Vagina (tissue), 2 donors: ENCODE measurements at places on chromosomes 4 and X. TPM values are rescaled to one million over a fixed set of nuclear protein-coding genes. Genes with fewer than 3 reads are reported as not detected.

The CNOT6L gene
- total RNA-seq: 22.1 TPM

The PDLIM5 gene
- 137 TPM for total RNA-seq

The DOK7 gene
- 4.7 TPM for total RNA-seq

The SRD5A3 gene
- 25.5 TPM for total RNA-seq

The MAGEC3 gene
- not detected for total RNA-seq

The SYP gene
- total RNA-seq: 11.0 TPM

The AMBN gene
- not detected for total RNA-seq

The BANK1 gene
- 1.5 TPM for total RNA-seq

The MAGEB6B gene
- not detected for total RNA-seq

DNA sequence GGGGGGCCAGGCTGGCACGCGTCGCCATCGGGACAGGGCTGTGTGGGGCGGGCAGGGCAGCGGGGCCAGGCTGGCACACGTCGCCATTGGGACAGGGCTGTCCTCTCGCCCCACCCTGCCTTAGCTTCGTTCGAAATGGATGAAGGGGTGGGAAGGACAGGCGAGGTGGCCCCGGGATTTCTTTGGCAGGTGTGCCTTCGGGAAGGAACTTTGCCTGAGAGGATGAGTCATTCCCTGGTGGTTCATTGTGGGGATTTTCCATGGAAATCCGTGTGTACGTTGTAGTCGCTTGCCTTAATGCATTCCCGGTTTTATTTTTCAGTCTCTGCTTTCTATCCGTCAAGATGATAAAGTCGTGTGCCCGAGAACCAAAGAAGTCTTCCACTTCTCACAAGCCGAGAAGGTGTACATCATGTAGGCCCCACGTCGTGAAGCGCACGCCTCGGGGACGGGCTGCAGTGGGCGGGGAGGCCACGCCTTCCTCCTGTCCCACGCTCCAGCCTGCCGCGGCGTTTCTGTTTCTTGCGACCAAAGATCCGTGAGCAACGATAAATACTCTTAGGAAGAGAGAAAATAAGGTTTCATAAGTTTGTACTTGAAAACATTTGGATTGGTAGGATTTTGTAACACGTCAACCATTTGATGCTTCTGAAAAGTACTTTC lies 8.1 kb upstream of the UVSSA start:
- DNase-seq: no peak
- no peak overlapping the region for H3K4me3 ChIP-seq
- no peaks in the 10 kb centered on the region for H3K27me3 ChIP-seq
- no peaks in the 10 kb centered on the region for H3K4me1 ChIP-seq

DNA sequence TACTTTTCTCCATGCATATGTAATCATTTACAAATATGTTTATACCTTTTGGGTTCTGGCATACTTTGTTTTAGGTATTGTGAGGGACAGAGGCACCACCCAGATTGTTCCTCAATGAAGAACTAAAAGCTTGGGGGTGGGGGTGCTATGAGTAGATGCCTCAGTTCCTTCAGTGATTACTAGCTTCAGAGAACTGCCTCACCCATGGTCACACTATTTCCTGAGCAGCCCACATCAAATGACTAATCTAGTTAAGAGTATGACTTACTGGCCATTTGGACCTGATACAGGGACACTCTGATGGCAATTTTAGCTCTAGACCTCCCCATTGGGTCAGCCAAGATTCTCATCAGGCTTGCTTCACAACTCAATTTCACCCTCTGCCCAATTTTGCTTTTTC lies 22.2 kb upstream of the CXXC4 start:
- no peaks in the 10 kb centered on the region for H3K27me3 ChIP-seq
- H3K36me3 ChIP-seq: no peaks in the 10 kb centered on the region
- no peak for DNase-seq
- H3K4me3 ChIP-seq: no peak overlapping the region
- no peak overlapping the region for H3K27ac ChIP-seq
- no peaks in the 10 kb centered on the region for H3K4me1 ChIP-seq

DNA sequence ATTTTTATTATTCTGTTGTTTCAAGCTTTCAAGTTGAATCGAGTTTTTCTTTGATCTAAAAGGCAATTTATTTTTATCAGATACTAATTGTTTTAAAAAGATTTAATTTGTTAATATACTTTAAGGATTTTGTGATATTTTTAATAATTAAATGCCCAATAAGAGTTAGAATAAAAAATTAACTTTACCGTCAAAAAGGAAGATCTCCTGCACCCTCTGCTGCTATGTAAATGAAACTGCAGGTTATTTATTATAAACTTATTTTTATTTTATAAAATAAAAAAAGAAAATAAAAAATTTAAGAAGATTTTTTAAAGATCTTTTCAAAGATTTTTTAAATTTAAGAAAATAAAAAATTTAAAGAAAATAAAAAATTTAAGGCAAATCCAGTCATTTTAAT lies 166.1 kb downstream of the CCSER1 start:
- no peak for DNase-seq
- H3K36me3 ChIP-seq: no peaks in the 10 kb centered on the region
- no peak overlapping the region for H3K4me3 ChIP-seq
- H3K4me1 ChIP-seq: no peaks in the 10 kb centered on the region

DNA sequence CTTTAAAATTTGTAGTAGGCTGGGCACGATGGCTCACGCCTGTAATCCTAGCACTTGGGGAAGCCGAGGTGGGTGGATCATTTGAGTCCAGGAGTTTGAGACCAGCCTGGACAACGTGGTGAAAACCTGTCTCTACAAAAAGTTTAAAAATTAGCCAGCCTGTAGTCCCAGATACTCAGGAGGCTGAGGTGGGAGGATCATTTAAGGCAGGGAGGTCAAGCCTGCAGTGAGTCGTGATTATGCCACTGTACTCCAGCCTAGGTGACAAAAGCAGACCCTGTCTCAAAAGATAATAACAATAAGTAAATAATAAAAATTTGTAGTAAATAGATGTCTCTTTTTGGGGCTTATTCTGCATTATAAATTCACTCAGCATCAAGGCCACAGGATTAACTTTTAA lies 118.5 kb downstream of the IRF2 start:
- no peak for DNase-seq
- peaks cover 21% of the 10 kb centered on the region for H3K4me1 ChIP-seq
- H3K36me3 ChIP-seq: no peaks in the 10 kb centered on the region
- H3K4me3 ChIP-seq: no peak overlapping the region
- H3K27me3 ChIP-seq: no peaks in the 10 kb centered on the region
- H3K27ac ChIP-seq: peak overlapping the region; percentile 21

- no peaks in the 10 kb centered on the region for H3K27me3 ChIP-seq
- no peaks in the 10 kb centered on the region for H3K36me3 ChIP-seq
- no peak overlapping the region for H3K27ac ChIP-seq
- no peak overlapping the region for H3K4me3 ChIP-seq
- DNase-seq: no peak
Observed at GRCh38 chr4:29459926-29460325, 1260.2 kb upstream of the PCDH7 start.

- no peaks in the 10 kb centered on the region for H3K27me3 ChIP-seq
- H3K27ac ChIP-seq: no peak overlapping the region
- no peaks in the 10 kb centered on the region for H3K36me3 ChIP-seq
- no peak overlapping the region for H3K4me3 ChIP-seq
Observed at GRCh38 chrX:126167560-126167959, 1.5 kb upstream of the DCAF12L2 start.

- no peaks in the 10 kb centered on the region for H3K27me3 ChIP-seq
- DNase-seq: no peak
- no peaks in the 10 kb centered on the region for H3K4me1 ChIP-seq
- H3K4me3 ChIP-seq: no peak overlapping the region
- H3K27ac ChIP-seq: no peak overlapping the region
- H3K36me3 ChIP-seq: no peaks in the 10 kb centered on the region
Observed at GRCh38 chr4:105061136-105061696, 85.5 kb upstream of the TET2 start.

DNA sequence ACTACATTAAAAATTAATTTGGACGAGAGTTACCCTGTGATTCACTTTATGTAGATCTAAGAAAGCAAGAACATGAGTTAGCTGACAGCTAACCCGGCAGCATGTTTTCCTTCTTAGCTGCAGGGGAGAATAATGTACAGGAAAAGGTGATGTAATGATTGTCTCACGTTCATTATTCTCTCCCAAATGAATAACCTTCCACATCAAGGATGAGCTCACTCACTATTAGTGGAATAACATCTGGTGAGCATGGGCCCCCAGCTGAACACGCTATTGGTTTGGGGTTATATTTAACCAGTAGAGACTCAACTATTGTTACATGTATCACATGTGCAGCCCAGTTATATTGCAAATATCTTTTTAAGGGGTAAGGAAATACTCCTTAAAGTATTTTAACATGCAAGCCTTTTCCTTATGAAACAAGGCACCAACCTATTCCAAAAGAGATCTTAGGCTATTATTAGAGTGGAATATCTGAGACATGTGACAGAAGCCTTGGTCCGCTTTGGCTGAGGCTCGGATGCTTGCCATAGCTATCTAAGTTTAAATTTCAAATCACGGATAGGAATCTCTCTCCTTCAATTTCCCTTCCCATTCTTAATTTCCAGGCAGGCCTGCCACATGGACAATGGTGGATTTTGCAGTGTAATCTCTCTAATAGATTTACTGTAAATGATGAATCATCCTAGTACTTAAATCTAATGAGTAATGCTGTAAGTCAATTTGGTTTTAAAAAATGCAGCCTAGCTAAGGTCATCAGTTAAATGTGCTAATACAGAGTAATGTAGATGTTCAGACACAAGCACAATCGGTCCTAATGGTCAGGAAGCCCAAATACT lies 99.0 kb upstream of the OTUD4 start:
- H3K27ac ChIP-seq: no peak overlapping the region
- H3K36me3 ChIP-seq: no peaks in the 10 kb centered on the region
- peaks cover 12% of the 10 kb centered on the region for H3K4me1 ChIP-seq
- H3K4me3 ChIP-seq: no peak overlapping the region
- no peaks in the 10 kb centered on the region for H3K27me3 ChIP-seq

GRCh38 chrX:29143756-29144155 lies 556.5 kb downstream of the IL1RAPL1 start:
- no peak overlapping the region for H3K27ac ChIP-seq
- DNase-seq: no peak
- H3K27me3 ChIP-seq: no peaks in the 10 kb centered on the region
- H3K4me1 ChIP-seq: no peaks in the 10 kb centered on the region

- no peak overlapping the region for H3K27ac ChIP-seq
- no peaks in the 10 kb centered on the region for H3K4me1 ChIP-seq
- no peaks in the 10 kb centered on the region for H3K36me3 ChIP-seq
- no peak for DNase-seq
- H3K4me3 ChIP-seq: no peak overlapping the region
Observed at GRCh38 chrX:40074080-40074958, 23.4 kb downstream of the BCOR start.

GRCh38 chrX:112545051-112545450 lies 134.7 kb downstream of the LHFPL1 start:
- no peaks in the 10 kb centered on the region for H3K36me3 ChIP-seq
- H3K4me3 ChIP-seq: no peak overlapping the region
- no peaks in the 10 kb centered on the region for H3K4me1 ChIP-seq
- no peaks in the 10 kb centered on the region for H3K27me3 ChIP-seq

DNA sequence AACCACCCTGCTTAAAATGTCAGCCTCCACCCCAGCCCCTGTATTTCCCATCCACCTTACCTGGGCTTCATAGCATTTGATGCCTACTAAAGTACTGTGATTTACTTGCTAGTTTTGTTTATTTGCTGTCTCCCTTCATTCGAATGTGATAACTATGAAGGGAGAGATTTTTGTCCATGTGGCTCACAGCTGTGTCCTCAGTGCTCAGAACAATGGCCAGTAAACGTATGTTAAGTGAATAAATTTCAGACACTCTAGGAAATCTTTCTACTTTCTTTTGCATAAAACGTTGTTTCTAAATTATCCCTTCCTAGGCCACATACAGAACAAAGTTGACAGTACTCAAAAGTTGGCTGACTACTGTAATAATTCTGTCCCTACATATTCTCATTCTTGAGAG lies 114.7 kb upstream of the OTUD4 start:
- H3K27ac ChIP-seq: no peak overlapping the region
- DNase-seq: no peak
- no peak overlapping the region for H3K4me3 ChIP-seq

- no peak overlapping the region for H3K4me3 ChIP-seq
- H3K27me3 ChIP-seq: no peaks in the 10 kb centered on the region
- no peak overlapping the region for H3K27ac ChIP-seq
- H3K36me3 ChIP-seq: no peaks in the 10 kb centered on the region
- no peak for DNase-seq
Observed at GRCh38 chr4:30610361-30610760, 109.8 kb upstream of the PCDH7 start.

- no peak overlapping the region for H3K27ac ChIP-seq
- no peak for DNase-seq
- H3K27me3 ChIP-seq: no peaks in the 10 kb centered on the region
- H3K4me1 ChIP-seq: peaks cover 4% of the 10 kb centered on the region
Observed at GRCh38 chrX:19616959-19617358, 101.7 kb upstream of the MAP3K15 start.

DNA sequence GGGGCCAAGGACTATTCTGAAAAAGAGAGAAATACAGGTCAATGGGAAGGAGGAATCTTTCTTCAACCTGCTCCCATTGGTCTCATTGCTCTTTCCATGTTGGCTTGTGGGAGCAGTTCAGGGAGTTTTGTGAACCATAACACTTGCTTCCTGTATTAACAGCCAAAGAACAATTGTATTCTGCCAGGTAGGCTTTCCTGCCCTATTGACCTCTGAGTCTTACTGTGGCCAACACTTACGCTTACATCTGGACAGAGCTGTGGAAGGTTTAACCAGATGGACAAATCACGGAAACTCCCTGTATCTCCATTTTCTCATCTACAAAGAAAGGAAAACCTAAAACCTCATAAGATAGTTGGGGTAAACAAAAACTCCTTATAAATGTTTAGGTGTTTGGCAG lies 30.7 kb downstream of the MID1IP1 start:
- H3K4me3 ChIP-seq: no peak overlapping the region
- H3K27ac ChIP-seq: no peak overlapping the region
- no peak for DNase-seq
- no peaks in the 10 kb centered on the region for H3K4me1 ChIP-seq
- no peaks in the 10 kb centered on the region for H3K36me3 ChIP-seq

DNA sequence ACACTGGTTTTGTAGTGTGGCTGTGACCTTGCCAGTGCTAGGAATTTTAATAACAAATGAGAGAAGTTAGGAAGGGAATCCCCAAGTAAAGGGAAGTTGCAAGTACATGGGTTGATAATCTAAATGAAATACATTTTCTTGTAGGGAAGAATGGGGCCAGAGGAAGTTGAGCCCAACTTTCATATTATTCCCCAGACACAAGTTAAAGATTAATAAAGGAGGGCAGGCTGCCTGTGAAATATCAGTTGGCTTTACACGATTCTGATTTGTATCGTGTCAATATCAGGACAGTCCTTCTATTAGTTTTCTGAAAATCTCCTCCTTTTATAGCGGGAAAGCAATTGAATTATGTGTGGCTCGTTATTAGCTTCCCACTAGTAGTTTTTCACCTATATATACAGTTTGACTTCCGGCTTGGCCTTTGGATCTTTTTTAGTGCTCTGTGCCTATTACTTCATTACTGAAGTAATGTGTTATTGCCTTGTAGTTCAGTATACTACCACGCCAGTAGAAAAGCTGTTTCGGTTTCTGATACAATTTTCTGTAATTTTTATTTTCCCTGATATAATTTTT lies 1.7 kb downstream of the PDLIM5 start:
- peak overlapping the region; percentile 97 for H3K4me3 ChIP-seq
- peak overlapping the region; percentile 98 for H3K27ac ChIP-seq
- no peak for DNase-seq
